Tibial nerve (tissue), 4 donors: ENCODE measurements at places on chromosomes 11 and 22. TPM values are rescaled to one million over a fixed set of nuclear protein-coding genes. Genes with fewer than 3 reads are reported as not detected.

The HMGXB4 gene
- total RNA-seq, result 16.8 TPM

- DNase-seq, result no peak
These were observed 12.7 kb downstream of the RPL3 start for GRCh38 chr22:39306456-39307361.

The MEN1 gene
- total RNA-seq, result 21.4 TPM

The KLHDC7B gene
- 0.90 TPM for total RNA-seq

- DNase-seq, result no peak
These were observed 3.8 kb downstream of the DCPS start for GRCh38 chr11:126307706-126308105.

- no peak for DNase-seq
These were observed 884 bp downstream of the CENATAC start for GRCh38 chr11:118998822-118999221.

The CD248 gene
- total RNA-seq, result 43.3 TPM

DNA sequence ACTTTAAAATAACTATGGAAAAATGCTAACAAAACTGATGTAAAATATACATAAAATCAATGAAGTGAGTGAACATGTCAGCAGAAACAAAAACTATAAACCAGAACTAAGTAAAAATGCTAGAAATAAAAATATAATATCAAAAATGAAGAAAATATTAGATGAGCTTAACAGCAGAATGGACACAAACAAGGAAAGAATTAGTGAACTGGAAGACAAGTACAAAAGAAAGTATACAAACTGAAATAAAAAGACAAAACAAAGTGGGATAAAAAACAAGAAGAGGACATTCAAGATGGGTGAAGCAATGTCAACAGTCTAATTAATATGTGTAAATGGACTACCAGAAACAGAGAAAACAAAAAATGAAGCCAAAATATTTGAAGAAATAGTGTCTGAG is 339.2 kb downstream of the NXPE2 start:
- DNase-seq, result no peak

- no peak for DNase-seq
These were observed 22.9 kb downstream of the ZBTB16 start for GRCh38 chr11:114082415-114082748.

DNA sequence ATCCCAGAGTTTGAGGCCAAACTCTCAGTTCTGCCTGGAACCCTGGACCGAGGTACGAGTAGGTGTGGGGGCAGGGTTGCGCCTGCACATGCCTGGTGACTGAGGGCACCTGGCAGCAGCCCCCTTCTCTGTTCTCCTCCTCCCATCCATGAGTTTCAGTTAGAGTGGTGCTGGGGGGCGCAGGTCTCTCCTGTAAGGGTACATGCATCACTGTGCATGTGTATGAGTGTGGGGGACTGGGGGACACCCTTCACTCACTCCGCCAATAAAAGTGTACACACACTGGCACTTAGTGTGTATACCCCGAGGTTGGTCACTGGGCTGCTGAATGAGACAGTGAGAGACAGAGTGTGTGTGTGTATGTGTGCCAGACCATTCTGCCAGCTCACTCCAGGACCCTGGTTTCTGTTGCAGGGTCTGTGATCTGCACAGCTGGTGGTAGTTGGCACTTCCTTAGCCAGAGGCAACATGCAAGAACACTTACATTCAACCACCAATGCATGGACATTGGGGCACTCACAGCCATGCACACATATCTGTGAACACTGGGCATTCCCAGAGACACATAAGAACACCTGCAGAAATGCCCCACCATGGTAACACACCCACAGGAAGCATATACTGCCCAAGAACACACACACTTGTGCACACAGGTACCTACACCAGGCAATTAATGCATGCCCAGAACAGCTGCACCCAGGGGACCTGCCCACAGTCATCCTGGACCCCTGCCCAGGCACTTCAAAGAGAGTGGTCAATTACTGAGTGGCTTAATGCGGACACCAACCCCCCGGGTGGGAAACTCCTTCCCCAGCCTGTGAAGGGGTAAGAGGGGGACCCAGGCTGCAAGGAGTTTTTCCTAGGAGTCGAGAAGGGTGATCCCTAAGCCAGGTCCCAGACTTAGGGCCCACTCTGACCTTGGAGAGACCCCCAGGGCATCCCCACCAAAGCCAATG is 1.2 kb upstream of the NRXN2 start:
- no peak for DNase-seq

The PHF21B gene
- total RNA-seq, result not detected

The ART5 gene
- not detected for total RNA-seq

- DNase-seq, result no peak
These were observed 55.9 kb downstream of the RPUSD4 start for GRCh38 chr11:126155402-126156187.
